Activated T-helper 2 cell treated with anti-CD3 and anti-CD28 coated beads, Interferon-gamma antibody, Interleukin-2, Interleukin-4, amounts not matched to agents 10 μg/mL and 5 μg/mL and 100 μg/mL, durations not matched to agents 14 hours and 24 hours and 36 hours (primary cell): ENCODE measurements at places on chromosomes 12 and 14.

- DNase-seq = no peak
Measured at GRCh38 chr14:100450736-100451135, 127.6 kb downstream of the SLC25A47 start.

DNA sequence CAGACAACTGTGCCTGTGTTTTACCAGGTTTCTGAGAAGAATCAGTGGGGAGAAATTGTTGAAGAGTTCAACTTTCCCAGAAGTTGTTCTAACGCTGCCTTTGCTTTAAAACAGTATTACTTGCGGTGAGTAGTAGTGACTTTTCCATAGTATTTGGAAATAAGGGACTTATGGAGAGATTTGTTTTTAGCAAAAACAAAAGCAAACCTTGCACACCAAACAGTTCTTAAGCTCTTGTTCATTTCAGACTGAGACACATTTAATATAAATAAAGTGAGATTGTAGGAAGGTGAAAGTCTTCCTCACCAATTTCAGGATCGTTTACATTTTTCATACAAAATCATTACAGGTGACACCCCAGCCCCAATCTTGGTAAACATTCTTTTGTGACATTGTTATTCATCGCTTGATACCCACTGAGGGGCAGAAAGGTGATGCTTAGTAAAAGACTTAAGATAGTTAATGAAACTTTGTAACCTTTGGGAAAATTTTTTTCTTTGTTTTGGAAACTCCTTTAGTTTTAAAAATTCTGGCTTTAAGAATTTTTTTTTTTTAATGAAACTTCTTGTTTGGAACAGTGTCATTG is 1.8 kb downstream of the ARID2 start:
- DNase-seq = no peak

DNA sequence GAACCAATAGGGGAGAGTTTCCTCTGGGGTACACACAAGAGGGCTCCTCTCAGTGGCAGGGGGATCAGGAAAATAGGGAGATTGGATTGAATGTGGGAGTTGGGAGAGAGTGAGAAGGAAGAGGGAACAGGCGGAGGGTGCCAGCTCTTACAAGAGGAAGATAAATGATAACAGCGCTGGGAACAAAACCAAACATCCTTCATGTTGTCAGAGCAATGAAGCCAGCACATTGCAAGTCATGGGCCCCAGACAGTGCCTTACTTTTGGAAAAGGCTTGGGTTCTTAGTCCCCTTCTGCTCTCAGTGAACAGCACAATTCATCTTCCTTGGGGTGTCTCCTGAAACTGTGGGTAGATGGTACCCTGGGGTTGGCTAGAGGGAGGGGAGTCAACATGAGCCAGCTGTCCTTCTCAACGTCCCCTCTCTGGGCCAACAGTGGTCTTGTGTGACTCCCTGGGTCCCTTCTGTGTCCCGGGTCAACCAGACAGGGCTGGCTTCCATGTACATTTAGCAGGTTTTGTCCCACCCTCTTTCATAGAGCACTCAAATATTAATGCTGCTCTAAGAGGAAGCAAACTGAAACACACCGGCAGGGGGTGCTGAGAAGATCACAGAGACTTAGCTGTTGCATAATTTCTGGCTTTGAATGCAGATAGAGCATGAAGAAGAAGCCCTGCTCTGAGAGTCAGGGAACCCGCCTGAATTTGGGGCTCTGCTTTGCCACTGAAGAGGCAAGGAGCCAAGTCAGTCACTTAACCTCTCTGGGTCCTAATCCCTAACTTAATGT is 138.5 kb downstream of the ESRRB start:
- DNase-seq = no peak

DNA sequence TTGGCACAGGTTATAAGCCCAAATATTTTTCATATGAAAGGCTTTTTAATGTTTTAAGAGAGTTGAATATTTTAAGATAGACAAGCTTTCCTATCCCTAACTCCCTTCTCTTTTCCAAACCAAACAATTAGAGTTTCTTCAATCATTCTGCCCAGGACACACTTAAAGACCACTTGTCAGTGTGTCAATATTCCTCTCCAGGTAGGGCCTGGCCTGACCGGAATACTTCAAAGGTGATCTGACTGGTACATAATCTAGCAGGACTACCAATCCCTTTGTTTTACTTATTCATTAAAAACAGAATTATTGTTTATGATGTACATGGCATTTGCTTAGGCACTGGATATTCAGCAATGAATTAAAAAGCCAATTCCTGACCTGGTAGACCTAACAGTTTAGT is 24.2 kb upstream of the SNRPF start:
- DNase-seq = no peak

DNA sequence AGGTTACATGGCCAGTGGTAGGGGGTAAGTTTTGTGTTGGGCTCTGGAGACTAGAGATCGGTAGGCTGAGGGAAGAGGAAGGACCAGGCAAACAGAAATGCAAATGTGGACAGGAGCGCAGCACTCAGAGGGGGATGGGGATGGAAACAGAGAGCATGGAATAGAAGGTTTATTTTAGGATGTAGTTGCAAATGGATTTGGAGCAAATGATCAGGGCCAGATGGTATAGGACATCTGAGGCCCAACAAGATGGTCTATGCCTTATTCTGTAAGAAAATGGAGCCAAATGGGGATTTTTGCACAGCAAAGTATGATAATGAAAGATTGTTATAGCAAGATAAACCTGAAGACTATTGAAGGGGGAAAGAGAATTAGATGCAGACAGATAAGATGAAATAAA is 102.5 kb upstream of the PTPRB start:
- DNase-seq = no peak

DNA sequence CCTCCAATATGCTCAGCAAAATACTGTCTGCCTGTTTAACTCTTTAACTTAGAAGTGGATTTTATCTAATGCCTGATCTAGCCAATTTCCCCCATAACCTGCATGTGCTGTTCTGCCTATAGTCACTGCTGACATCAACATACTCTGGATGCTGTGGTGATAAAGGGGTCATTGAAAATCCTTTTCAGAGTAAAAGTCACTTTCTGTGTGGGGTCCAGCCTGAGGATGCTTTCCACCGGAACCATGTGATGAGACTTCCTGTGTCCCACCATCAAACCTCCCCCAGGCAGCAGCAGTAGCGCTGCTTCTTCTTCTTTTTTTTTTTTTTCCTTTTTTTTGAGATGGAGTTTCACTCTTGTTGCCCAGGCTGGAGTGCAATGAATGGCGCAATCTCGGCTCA is 607.0 kb downstream of the BCL11B start:
- DNase-seq = no peak

GRCh38 chr14:50800032-50800431 is 30.9 kb downstream of the NIN start:
- DNase-seq = no peak

GRCh38 chr12:131825146-131825892 is 2.9 kb upstream of the MMP17 start:
- DNase-seq = no peak
